Vagina (tissue), 2 donors: ENCODE measurements at places on chromosomes 4 and X. TPM values are rescaled to one million over a fixed set of nuclear protein-coding genes. Genes with fewer than 3 reads are reported as not detected.

- H3K4me1 ChIP-seq = no peaks in the 10 kb centered on the region
- no peaks in the 10 kb centered on the region for H3K36me3 ChIP-seq
- DNase-seq = no peak
- H3K27me3 ChIP-seq = no peaks in the 10 kb centered on the region
Observed at GRCh38 chr4:57877047-57877458, 766.9 kb upstream of the IGFBP7 start.

GRCh38 chr4:7642741-7643458 is 208.2 kb upstream of the PSAPL1 start:
- no peaks in the 10 kb centered on the region for H3K36me3 ChIP-seq
- H3K4me1 ChIP-seq = no peaks in the 10 kb centered on the region
- no peaks in the 10 kb centered on the region for H3K27me3 ChIP-seq
- H3K4me3 ChIP-seq = no peak overlapping the region
- DNase-seq = no peak
- no peak overlapping the region for H3K27ac ChIP-seq

DNA sequence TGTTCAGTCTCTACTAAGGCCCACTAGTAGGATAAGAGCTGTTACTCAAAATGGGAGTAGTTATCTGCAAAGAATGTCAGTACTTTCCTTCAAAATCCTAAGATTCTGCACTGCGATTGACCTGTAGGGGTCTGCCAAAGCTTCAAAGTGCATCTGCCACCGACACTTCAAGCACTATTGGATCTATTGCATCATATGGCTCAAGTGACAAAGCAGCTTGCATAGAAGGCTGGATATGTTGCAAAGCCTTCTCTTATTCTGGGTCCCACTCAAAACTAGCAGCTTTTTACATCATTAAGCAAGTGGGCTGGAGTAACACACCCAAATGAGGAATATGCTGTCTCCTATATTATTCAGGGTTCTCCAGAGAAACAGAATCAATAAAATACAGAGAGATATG is 115.4 kb upstream of the EMCN start:
- no peaks in the 10 kb centered on the region for H3K36me3 ChIP-seq
- no peak overlapping the region for H3K27ac ChIP-seq
- no peak overlapping the region for H3K4me3 ChIP-seq
- DNase-seq = no peak
- H3K4me1 ChIP-seq = no peaks in the 10 kb centered on the region

GRCh38 chr4:7200801-7201200 is 8.5 kb downstream of the SORCS2 start:
- H3K4me1 ChIP-seq = peaks cover 27% of the 10 kb centered on the region
- DNase-seq = no peak
- no peak overlapping the region for H3K4me3 ChIP-seq
- no peaks in the 10 kb centered on the region for H3K36me3 ChIP-seq
- H3K27me3 ChIP-seq = no peaks in the 10 kb centered on the region
- peak overlapping the region; percentile 72 for H3K27ac ChIP-seq

DNA sequence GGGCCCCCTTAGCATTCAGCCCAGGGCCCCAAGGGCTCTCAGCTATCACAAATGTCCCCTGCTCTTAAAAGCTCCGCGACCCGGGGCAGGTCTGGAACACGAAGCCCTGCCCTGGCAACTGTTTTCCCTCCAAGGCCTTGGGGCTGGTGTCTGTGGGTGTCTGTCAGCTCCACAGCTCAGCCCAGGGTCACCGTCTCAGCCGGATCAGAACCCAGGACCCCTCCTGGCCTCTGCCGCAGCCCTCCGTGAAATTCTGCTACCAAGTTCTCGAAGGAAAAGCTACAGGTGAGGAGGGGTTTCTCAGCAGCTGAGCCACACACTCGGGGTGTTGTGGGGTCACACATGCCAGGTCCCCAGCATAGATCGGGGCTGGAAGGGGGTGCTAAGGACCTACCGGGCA is 61.2 kb downstream of the ACOX3 start:
- DNase-seq = no peak
- H3K4me3 ChIP-seq = no peak overlapping the region
- no peak overlapping the region for H3K27ac ChIP-seq
- no peaks in the 10 kb centered on the region for H3K27me3 ChIP-seq
- no peaks in the 10 kb centered on the region for H3K4me1 ChIP-seq

GRCh38 chr4:7171191-7171900 is 21.0 kb upstream of the SORCS2 start:
- no peak for DNase-seq
- no peaks in the 10 kb centered on the region for H3K4me1 ChIP-seq
- no peak overlapping the region for H3K27ac ChIP-seq
- H3K4me3 ChIP-seq = no peak overlapping the region

- DNase-seq = no peak
- no peaks in the 10 kb centered on the region for H3K27me3 ChIP-seq
- H3K36me3 ChIP-seq = no peaks in the 10 kb centered on the region
- no peak overlapping the region for H3K27ac ChIP-seq
- no peaks in the 10 kb centered on the region for H3K4me1 ChIP-seq
- H3K4me3 ChIP-seq = no peak overlapping the region
Observed at GRCh38 chrX:95919605-95920004, 765.0 kb upstream of the DIAPH2 start.

DNA sequence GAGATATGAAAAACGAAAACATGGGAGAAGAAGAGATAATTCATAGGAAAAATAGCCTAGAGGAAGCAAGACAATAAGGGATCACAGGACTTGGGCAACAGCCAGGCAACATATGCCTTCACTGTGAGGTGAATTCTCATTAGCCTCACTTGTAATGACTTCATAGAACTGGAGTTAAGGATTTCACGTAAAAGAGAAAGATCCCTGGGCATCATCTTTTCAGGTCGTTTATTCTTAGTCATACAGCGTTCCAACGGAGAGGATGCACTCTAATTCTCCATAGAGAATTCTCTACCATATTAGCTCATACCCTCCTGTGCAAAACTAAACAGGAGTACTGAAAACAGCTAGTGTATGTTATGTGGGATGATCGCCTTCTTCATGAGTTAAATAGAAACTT is 1.4 kb downstream of the PRKG2 start:
- DNase-seq = no peak
- H3K27ac ChIP-seq = no peak overlapping the region
- no peaks in the 10 kb centered on the region for H3K27me3 ChIP-seq
- H3K4me3 ChIP-seq = no peak overlapping the region

GRCh38 chrX:30751497-30751896 is 98.3 kb downstream of the GK start:
- H3K4me1 ChIP-seq = no peaks in the 10 kb centered on the region
- no peak for DNase-seq
- no peak overlapping the region for H3K4me3 ChIP-seq
- no peak overlapping the region for H3K27ac ChIP-seq
- H3K36me3 ChIP-seq = no peaks in the 10 kb centered on the region
- H3K27me3 ChIP-seq = no peaks in the 10 kb centered on the region

The MPP1 gene
- 15.7 TPM for total RNA-seq

The KIT gene
- total RNA-seq = 16.7 TPM

The FDCSP gene
- not detected for total RNA-seq

The NXF2 gene
- total RNA-seq = not detected

The SLC6A8 gene
- 29.2 TPM for total RNA-seq
